Activated naive CD8-positive, alpha-beta T cell treated with anti-CD3 and anti-CD28 coated beads, Interleukin-2, amount 10 ng/mL, durations not matched to agents 7 days and 5 days (primary cell): ENCODE measurements at places on chromosomes 12 and 14. TPM values are rescaled to one million over a fixed set of nuclear protein-coding genes. Genes with fewer than 3 reads are reported as not detected.

DNA sequence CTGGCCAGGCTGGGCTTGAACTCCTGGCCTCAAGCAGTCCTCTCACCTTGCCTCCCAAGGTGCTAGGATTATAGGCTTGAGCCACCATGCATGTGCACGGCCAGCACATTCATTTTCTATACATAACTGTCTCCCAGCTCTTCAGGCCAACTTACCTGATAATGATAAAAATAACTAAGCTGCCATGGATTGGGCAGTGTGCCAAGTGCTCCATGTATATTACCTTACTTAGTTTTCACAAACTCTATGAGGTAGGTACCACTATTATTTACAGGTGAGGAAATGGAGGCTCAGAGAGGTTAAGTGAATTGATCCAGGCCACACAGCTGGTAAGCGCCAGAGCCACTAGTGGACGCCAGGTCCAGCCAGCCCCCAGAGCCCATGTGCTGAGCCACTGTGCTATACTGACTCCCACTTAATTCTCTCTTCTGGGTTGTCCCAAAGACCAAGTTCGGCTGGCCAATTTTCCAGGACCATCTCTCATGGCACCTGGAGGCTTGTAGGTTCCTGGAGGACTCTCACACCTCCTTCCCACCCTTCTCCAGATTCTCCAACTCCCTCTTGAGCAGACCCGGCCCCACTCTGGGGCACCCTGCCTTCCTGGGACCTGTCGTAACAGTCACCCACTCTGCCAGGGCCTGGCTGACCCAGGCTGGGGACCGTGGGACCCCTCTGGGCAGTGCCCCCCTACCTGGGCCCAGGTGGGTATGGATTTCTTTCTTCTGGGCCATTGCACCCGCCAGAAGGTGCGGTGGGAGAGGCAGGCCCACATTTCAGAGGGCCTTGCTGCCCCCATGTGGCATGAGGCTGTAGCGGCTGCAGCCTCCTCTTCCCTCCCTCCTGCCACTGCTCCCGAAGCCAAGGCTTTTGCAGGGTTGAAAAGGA, 30.2 kb upstream of the CIPC start:
- H3K4me1 ChIP-seq, result peaks cover 7% of the 10 kb centered on the region
- peaks cover 11% of the 10 kb centered on the region for H3K27me3 ChIP-seq
- no peaks in the 10 kb centered on the region for H3K36me3 ChIP-seq
- H3K4me3 ChIP-seq, result no peak overlapping the region
- no peak overlapping the region for H3K27ac ChIP-seq

The TROAP gene
- 80.4 TPM for total RNA-seq

DNA sequence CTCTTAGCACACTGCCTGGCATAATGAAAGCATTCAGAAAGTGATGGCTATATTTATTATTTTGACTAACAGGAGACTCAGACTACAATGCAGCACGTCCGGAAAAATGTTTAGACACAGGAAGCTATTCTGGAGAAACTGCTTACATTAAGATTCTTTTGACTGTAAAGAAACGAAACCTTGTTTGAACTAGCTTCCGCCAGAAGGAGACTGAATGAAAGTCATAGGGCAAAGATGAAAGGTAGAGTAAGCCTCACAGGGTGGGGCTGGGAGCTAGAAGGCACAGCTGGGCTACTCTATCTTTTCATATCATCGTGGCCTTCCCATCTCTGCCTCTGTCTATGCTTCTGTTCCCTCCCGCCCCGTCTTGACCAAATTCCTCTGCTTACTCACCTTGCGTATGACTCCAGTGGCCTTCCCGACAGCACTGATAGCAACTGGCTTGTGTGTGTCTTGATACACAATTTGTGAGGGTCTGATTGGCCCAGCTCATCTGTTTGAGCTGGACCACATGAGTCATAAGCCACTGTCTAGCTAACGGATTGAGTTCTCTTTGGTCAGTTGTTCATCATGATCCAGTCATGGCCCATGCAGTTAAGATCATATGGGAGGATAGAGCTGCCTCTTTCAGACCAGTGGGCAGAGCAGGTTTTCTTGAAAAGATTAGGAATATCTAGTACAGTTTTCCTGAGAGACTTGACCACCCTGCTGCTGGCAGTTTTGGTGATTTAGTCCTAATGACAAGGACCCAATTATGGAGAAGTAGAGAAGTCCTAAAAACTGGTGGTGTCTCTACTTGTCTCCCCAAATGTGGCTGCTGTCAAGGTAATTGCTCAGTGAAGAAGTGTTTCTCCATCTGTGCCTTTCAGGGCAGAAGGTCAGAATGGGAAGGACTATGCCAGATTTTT, 151.5 kb upstream of the SLC38A2 start:
- H3K27ac ChIP-seq, result peak overlapping the region; percentile 96
- peaks cover 35% of the 10 kb centered on the region for H3K36me3 ChIP-seq
- H3K27me3 ChIP-seq, result no peaks in the 10 kb centered on the region
- H3K4me3 ChIP-seq, result peak overlapping the region; percentile 77

DNA sequence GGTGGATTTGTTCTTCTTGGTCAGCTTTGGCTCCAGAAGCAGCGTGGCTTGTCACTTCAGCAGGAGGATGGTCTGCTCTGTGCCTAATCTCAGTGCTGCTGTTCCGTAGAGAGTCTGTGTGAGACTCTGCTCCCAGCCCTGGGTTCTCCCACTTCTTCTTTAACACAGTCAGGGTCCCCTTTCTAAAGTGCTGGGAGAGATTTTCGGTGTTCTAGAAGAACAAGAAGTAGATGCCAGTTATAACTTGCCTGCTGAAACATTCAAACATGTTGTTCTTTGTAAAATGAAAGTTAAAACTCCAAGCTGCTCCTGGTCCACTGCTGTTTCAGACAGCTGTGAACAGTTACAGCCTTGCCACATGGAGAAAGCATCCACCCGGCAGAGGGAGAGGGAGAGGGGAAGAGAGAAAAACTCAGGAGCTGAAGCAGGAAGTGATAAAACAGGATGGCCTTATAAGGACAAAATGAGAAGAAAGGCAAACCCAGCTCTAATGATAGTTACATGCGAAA, 55.2 kb upstream of the CERS5 start:
- no peaks in the 10 kb centered on the region for H3K27me3 ChIP-seq
- H3K27ac ChIP-seq, result no peak overlapping the region
- H3K36me3 ChIP-seq, result no peaks in the 10 kb centered on the region
- peaks cover 20% of the 10 kb centered on the region for H3K4me1 ChIP-seq
- no peak overlapping the region for H3K4me3 ChIP-seq

GRCh38 chr14:89621791-89622638, 205.0 kb upstream of the FOXN3 start:
- H3K27me3 ChIP-seq, result no peaks in the 10 kb centered on the region
- H3K4me3 ChIP-seq, result peak overlapping the region; percentile 99
- peaks cover 8% of the 10 kb centered on the region for H3K36me3 ChIP-seq
- H3K4me1 ChIP-seq, result peaks cover 38% of the 10 kb centered on the region

The TMEM121 gene
- 8.1 TPM for total RNA-seq

The ART4 gene
- total RNA-seq, result not detected

DNA sequence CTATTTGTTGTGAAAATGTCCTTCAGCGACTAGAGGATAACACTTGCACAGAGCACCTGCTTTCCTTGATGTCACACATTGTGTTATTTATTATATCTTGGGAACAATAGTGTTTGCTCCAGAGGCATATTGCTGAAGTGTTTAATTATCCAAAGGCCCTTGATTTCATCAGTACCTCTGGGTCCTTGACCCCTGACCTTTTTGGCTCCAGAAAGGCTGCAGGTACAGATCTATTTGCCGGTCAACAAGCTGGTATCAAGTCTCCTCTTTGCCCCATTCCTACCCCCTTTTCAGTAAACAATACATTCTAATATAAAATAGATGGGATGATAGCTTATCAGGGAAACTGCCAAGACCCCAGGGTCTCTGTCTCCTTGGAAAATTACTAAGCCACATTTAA, 206.8 kb downstream of the DACT1 start:
- no peak overlapping the region for H3K27ac ChIP-seq
- no peak overlapping the region for H3K4me3 ChIP-seq
- no peaks in the 10 kb centered on the region for H3K36me3 ChIP-seq
- no peaks in the 10 kb centered on the region for H3K4me1 ChIP-seq
- DNase-seq, result no peak

- H3K27me3 ChIP-seq, result peaks cover 2% of the 10 kb centered on the region
- no peaks in the 10 kb centered on the region for H3K36me3 ChIP-seq
- H3K4me1 ChIP-seq, result no peaks in the 10 kb centered on the region
- H3K27ac ChIP-seq, result no peak overlapping the region
- no peak for DNase-seq
- H3K4me3 ChIP-seq, result no peak overlapping the region
Observed at GRCh38 chr12:132271755-132272092, 57.7 kb downstream of the GALNT9 start.
